ENCODE measurements at places on chromosomes 7 and 10. TPM values are rescaled to one million over a fixed set of nuclear protein-coding genes. Genes with fewer than 3 reads are reported as not detected.

PHYH gene
- total RNA-seq, result 13.3 TPM

CCDC146 gene
- 0.31 TPM for total RNA-seq

BMPR1A gene
- 6.8 TPM for total RNA-seq

ECHDC3 gene
- total RNA-seq, result 1.5 TPM

CALN1 gene
- not detected for total RNA-seq

NYAP1 gene
- total RNA-seq, result 0.17 TPM

RBM28 gene
- 51.9 TPM for total RNA-seq

CCDC172 gene
- not detected for total RNA-seq

Measured in activated naive CD4-positive, alpha-beta T cell treated with anti-CD3 and anti-CD28 coated beads for 36 hours (primary cell).